ENCODE measurements at places on chromosomes 7 and 10.

DNA sequence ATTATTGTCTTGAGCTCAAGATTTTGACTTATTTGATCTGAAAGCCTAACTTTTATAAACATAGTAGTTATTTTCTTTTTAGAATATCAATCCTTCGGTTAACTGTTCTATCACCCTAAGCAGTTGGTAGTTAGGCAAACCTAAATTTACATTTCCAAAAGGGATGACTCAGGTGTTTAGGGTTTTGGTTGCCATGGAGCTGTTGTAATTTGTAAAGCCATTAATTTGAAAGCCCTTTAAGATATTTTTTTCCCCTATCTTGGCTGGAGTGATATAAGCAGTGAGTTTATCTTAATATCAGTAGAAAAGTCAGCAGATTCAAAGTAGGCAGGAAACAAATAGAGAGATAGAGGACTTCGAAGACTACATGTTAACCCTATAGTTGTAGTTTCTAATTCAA, 1472.6 kb upstream of the CELF2 start:
- no peak for DNase-seq

DNA sequence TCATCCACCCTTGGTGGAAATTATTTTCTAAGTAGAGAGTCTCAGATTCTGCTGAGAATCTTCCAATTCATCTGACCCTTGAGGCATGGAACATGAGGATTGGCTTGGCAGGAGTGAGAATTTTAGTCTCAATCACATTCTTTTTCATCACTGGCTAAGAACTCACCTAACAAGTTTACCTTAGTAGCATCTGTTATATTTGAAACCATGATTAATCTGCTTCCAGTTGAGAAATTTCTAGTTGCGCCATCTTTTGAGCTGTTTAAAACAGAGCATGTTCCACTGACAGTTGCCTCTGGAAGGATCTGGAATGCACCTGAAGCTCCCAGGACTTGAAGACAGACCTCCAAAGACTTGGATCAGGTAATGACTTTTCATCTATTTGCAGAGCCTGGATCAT, at the start of gene LIPK:
TSS of gene LIPK (plus strand) at position 292 of the 400 bp plus-strand sequence. CDS start 18,295 bp downstream, outside the sequence.
- DNase-seq = no peak

- DNase-seq = no peak
These were observed 349.1 kb upstream of the PODXL start for GRCh38 chr7:131905471-131905973.

DNA sequence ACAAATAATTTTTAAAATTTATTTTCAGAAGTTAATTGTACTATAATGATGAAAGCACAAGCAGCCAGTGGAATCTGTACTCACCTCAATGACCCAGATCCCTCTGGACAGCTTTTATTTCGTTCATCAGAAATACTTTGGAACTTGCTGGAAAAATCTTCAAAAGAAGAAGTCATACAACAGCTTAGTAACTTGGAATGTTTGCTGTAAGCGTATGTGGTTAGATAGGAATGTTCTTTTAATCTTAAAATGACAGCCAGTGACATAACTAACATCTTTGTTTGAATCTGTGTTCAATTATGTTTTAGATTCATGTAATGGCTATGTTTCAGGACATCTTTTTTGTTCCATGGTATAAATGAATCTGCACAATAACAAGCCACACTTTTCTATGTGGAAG, 26.8 kb downstream of the CFAP69 start:
- DNase-seq = no peak

- DNase-seq = no peak
These were observed 54.7 kb downstream of the GRID1 start for GRCh38 chr10:86311906-86312305.

DNA sequence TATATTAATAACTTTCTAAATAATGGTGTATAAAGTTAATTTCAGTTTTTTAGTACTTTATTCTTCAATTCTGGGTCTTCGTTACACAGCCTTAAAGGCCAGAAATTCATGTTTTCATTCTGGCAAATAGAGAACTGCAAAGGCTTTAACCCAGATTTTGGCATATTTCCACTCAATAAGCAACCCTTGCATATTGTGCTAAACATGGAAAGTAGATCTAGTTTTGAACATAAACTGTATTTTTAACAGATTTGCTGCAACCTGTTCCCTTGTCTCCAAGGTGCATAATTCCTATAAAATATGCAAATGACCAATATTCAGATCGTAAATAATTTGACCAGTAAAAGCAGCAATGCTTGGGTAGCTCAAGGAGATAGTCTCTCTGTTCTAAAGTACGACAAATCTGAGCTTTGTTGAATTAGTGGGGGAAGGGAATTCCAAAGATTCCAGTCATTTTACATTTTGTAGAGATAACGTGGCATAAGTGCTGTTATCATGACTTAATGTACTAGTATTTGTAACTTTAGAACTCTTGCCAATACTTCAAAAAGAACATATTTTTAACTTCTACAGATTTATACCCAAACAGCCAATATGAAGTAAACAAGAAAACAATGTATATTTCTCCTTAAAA, 46.4 kb upstream of the RSBN1L start:
- DNase-seq = no peak

DNA sequence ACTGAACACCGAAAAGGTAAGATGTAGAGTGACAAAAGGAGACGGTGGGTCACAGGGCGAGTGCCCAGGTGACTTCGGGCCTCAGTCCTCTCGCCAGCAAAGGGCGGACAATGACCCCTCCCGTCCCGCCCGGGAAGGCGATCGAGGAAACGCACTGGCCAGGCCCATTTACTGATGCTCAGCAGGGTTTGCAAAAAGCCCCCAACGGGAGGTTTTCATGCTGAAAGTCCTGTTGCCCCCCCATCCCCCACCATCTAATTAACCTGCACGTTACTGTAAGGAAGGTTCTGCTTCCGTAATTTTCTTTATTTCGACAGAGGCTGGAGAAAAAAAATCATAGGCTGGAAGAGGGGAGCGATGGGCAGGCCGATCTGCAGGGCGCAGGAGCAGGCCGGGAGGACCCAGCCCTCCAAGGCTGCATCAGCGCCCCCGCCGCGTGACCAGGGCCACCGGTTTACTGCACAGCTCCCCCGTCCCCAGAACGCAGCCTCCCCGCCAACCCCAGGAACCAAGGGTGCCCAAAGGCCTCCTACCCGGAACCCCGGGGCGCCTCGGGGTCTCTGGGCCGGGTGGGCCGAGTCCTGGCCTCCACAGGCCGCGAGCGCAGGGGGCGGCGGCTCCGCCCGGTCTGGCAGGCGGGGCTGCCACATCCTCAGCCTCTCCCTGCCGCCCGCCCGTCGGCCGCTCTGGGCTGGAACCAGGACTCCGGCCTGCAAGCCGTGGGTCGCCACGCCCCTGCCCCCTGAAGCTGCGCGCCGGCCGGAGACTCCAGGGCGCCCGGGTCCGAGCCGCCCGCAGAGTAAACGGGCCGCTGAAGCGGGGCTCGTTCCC, 613 bp downstream of the OAT start:
- peak; percentile 10 for DNase-seq

DNA sequence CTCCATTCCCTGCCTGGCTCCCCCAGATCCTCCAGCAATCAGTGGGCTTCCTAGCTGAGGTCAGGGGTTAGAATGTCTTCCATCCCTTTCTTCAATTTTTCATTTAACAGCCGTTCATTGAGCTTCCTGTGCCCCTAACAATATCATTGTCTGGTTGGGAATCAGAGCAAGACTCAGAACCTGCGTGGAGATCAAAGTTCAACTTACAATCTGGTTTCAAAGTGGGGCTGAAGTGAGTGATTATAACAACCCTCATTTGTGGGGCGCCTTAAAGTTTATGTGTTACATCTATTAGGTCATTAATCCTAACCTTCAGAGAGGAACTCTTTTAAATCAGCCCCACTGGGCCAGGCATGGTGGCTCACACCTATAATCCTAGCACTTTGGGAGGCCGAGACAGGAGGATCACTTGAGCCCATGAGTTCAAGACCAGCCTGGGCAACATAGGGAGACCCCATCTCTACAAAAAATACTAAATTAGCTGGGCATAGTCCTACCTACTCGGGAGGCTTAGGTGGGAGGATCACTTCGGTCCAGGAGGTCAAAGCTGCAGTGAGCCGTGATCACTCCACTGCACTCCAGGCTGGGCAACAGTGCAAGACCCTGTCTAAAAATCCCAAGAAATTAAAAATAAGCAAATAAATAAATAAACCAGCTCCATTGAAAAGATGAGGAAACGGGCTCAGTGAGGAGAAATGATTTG, 45.4 kb upstream of the SLF2 start:
- DNase-seq = no peak

- no peak for DNase-seq
These were observed 4.4 kb downstream of the BMPER start for GRCh38 chr7:33909755-33910154.

DNA sequence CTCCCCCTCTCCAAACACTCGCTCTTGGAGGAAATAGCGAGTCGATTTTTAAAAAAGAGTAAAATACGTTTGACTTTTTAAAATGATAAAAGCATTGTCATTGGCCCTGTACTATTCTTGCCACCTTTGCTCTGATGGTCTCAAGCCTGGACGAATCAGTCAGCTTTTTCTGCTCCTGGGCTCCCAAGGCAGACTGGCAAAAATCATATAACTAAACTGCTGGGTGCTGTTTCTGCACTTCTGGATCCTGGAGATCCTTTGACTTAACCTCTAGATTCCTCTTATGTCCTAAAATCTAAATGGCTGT, 1.8 kb downstream of the TPST1 start:
- no peak for DNase-seq

DNA sequence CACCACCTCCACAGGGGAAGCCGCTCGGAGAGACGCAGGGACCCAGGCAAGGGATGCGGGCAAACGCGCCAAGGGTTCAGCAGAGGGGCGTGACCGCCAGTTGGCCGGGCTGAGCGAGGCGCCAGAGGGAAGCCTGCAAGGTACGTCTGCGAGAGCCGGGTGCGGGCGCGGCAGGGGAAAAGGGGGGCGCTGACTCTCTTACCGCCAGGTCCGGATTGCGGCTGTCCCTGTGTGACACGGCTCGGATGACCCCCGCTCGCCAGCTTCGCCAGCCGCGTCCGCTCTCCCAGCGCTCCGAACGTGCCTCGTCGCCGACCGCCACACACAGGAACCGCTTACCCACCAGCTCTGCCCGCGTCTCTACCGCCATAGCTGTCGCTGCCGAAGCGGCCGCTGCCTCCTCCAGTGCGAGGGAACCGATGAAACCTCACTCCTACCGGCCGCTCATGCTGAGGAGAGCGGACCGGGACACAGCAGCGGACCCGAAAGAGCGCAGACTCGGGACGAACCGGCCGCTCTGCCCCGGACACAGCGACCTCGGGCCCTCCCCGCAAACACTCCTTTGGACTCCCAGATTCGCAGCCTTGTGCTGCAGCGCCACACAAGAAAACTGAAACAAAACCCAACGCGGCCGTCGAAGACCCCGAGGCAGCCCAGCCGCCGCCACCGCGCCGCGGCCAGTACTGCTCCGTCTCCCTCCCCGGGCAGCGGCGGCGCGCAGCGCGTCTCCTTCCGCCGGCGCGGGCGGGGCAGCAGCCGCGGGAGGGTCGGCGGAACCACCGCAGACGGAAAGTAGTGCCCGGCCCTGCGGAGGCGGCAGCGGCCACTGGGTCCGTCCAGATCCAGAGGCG, at the start of gene JMJD1C:
TSS of gene JMJD1C (minus strand) at position 685 of the 851 bp plus-strand sequence. CDS start at position 370, 315 bp downstream.
- peak; percentile 31 for DNase-seq

GRCh38 chr10:94358480-94358879, 4.3 kb downstream of the NOC3L start:
- DNase-seq = no peak

- DNase-seq = no peak
These were observed 82.6 kb downstream of the PIP4K2A start for GRCh38 chr10:22631646-22632278.

DNA sequence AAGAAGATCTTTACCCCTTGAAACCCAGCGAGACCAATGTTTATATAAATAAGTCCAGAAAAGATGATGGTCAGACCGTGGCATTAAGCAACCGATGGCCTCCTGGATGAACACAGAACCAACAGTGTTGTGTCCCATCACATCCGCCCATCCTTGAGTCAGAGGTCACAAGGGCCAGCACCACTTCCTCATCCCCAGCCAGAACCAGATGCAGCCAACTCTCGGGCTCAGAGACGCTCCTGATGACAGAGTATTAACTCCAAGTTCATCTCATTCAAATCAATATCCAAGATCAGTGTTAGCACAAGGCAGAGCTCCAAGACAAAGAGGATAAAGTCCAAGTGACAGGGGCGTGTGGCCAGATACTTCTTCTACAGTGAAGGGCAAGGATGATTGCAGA, 63.5 kb downstream of the FAM53B start:
- DNase-seq = no peak

DNA sequence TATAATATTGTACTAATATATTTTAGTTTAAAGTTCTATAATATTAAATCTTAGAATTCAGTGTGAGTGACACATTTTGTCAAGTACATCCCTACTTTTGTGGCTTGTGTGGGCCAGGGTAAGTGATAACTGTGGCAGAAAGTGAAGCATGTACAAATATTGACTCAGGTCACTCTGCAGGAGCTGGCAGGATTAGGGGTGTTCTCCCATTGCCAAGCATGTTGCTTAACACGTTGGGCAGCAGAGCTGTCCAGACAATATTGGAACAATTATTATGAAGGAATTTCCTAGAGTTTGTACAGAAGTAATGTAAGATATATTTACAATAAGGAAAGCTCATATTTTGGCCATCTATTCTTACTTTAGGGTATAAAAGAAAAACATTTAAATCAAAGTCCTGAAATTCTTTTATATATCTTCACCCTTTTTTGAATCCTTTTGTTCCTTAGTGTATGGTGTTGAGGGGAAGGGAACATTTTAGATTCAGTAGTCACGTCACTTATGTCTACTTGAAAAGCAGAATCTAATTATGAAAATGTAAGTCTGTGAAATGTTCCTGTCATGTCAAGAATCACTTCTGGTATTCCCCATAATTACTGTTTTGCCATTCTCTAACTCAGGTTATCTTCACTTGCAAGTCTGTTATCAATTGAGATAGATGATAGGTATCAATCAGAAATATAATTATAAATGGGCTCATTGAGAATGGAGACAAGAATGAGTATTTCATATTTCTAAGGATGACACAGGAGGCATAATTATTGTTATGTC, 4.0 kb downstream of the HDAC9 start:
- no peak for DNase-seq
